Cardiac fibroblast (primary cell): ENCODE measurements at places on chromosomes 12 and 14.

DNA sequence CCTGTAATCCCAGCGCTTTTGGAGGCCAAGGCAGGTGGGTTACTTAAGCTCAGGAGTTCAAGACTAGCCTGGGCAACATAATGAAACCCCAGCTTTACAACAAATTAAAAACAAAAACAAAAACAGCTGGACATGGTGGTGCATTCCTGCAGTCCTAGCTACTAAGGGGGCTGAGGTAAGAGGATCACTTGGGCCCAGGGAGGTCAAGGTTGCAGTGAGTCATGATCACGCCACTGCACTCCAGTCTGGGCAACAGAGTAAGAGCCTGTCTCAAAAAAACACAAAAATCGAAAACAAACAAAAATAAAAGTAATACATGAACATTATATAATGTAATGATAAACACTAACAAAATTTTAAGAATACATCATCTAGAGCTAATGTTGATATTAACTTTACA lies 46.2 kb upstream of the GRIP1 start:
- no peak for DNase-seq

GRCh38 chr14:100408350-100409002 lies 85.3 kb downstream of the SLC25A47 start:
- peak; percentile 54 for DNase-seq

DNA sequence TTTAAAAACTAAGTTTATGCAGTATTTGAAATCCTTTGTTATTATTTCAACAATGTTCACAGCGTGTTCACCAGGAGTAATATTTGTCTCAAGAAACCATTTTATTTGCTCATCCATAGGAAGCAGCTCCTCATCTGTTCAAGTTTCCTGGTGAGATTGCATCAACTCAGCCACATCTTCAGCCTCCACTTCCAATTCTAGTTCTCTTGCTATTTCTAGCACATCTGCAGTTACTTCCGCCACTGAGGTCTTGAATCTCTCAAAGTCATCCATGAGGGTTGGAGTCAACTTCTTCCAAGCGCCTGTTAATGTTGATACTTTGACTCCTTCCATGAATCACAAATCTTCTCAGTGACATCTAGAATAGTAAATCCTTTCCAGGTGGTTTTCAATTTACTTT lies 18.0 kb downstream of the CLEC9A start:
- DNase-seq = no peak

DNA sequence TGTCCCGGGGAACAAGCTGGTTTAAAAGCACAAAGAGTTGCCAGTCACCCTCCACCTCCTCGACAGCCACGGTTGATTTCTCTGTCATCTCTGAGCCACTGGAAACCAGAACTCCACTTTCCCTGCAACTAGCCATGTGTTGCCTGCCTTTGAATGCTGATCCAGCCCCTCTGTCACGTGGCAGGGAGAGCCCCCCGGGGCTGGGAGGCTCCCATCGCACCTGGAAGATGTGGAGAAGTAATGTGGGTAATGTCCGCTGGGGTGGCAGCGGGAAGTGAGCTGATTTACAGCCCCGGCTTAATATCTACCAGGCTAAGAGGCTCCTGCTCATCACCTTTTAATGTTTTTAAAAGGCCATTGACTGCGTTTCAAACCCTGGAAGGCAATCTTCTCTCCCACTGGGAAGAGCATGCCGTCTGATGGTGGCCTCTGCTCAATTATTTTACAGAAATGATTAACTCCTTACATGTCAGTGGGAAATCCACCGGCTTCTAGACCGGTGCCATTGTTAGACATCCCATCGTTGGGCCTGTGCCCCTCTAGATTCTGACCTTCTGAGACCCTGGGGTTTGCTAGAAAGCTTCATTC lies 7.4 kb downstream of the PRIMA1 start:
- no peak for DNase-seq

DNA sequence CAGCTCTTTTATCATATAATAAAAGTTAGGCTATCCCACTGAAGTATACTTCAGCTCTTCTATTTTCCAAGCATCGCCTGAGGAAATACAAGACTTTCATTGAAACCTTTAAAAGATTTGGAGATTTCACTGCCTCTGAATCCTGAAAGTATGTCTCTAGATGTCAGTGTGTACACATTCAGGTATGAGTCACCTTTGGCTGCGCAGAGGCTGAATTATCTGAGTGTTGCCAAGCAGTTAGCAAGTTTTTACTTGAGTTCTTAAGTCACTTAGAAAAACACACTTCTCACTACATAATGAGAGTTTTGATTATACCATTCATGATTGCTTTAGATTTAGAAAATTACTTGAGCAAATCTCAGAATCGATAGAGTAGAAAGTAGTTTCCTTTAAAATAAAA lies 210.3 kb downstream of the TMTC2 start:
- peak; percentile 25 for DNase-seq

GRCh38 chr14:32085845-32086383 lies 8.8 kb downstream of the ARHGAP5 start:
- DNase-seq = no peak

DNA sequence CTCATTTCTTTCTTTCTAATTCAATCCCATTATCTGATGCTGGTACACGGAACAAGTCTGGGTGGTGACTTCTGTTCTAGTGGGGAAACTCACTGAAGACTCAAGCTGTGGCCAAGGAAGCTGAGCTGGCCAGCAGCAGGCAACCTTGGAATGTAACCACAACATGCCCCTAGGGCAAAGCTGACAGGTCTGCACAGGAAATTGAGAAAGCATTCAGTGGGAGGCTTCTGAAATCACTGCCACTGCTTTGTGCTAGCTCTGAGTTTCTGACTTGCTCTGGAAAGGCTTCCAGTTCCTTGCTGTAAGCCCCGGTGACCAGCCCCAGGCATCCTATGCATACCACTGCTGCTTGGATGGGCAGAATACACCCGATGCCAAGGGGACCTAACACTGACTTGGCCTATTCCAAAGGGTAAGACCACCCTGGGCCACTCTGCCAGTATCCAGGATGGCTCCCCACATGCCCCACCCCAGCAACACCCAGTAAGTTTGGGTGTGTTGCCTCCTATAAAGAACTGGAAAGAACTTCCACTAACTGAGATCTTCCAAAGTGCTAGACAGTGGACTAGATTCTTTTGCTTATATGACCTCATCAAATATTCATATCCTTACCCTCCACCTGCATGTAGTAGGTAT lies 84.5 kb upstream of the CDKN3 start:
- peak; percentile 95 for DNase-seq
